Kidney (tissue), 22 donors: ENCODE measurements at places on chromosomes 5 and 9. TPM values are rescaled to one million over a fixed set of nuclear protein-coding genes. Genes with fewer than 3 reads are reported as not detected.

GRCh38 chr5:134236318-134236717, 10.4 kb upstream of the PPP2CA start:
- no peaks in the 10 kb centered on the region for H3K36me3 ChIP-seq
- H3K27me3 ChIP-seq: no peaks in the 10 kb centered on the region
- H3K27ac ChIP-seq: no peak overlapping the region

- DNase-seq: no peak
- no peaks in the 10 kb centered on the region for H3K27me3 ChIP-seq
- H3K36me3 ChIP-seq: no peaks in the 10 kb centered on the region
- no peaks in the 10 kb centered on the region for H3K4me1 ChIP-seq
- H3K4me3 ChIP-seq: no peak overlapping the region
These were observed 1072.6 kb upstream of the COX7C start for GRCh38 chr5:85545129-85545528.

- DNase-seq: no peak
- H3K4me1 ChIP-seq: no peaks in the 10 kb centered on the region
- no peaks in the 10 kb centered on the region for H3K36me3 ChIP-seq
- H3K27ac ChIP-seq: no peak overlapping the region
These were observed 188.9 kb downstream of the PDZD2 start for GRCh38 chr5:31827867-31828266.

DNA sequence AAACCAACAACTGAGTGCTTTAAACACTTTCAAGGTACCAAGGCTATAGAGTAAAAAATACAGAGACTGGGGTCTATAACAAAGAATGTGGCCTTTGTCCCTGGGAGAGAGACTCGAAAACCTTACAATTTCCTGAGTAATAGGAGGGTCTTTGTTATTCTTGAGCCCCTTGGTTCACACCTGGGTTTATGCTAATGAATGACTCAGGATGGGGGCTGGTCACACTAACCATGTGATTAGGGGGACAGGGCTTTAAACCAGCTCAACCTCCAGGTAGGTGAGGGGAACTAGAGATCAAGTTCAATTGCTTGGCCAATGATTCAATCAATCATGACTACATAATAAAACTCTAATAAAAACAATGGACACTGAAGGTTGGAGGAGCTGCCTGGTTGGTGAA, 50.2 kb downstream of the PLPP1 start:
- no peak overlapping the region for H3K27ac ChIP-seq
- H3K4me3 ChIP-seq: no peak overlapping the region
- no peaks in the 10 kb centered on the region for H3K27me3 ChIP-seq
- no peaks in the 10 kb centered on the region for H3K36me3 ChIP-seq
- H3K4me1 ChIP-seq: no peaks in the 10 kb centered on the region

DNA sequence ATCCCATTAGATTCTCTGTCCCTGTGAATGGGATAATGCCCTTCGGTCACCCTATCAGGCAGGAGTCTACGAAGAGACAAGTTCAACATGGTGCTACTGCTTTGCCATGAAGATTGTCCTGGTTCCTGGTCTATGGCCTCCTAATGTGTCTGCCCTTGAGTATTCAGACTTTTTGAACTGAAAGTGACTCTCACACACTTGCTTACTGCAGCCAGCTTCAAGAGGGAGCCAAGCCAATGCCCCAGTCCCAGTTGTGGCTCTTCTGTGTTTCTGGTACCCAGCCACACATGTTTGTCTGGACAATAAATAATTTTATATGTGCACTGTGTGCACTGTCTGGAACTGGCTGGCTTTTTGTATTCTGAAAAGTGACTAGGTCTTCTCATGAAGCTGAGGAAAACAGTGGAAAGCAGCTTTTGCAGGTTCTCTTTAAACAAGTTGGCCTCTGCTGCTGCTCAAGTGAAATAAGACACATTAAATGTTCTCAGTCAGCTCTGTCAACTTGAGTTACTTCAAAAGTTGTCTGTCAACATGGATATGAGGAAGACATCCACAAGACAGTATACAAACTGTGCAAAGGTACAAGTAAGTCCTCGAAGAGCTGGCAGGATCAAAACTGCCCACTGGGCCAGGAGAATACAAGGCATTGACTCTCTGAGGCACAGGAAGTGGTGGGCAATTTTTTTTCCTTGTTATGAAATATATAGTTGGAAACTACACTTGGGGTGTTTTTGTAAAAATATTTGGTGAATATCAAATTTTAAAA, 60.0 kb downstream of the ZNF608 start:
- no peak for DNase-seq
- no peaks in the 10 kb centered on the region for H3K36me3 ChIP-seq
- H3K4me1 ChIP-seq: no peaks in the 10 kb centered on the region
- no peak overlapping the region for H3K27ac ChIP-seq
- no peaks in the 10 kb centered on the region for H3K27me3 ChIP-seq

- no peak for DNase-seq
- H3K36me3 ChIP-seq: no peaks in the 10 kb centered on the region
- no peaks in the 10 kb centered on the region for H3K4me1 ChIP-seq
- H3K4me3 ChIP-seq: no peak overlapping the region
These were observed 97.4 kb upstream of the ITGA1 start for GRCh38 chr5:52690236-52690768.

The SLC1A3 gene
- 27.8 TPM for total RNA-seq

The SLC45A2 gene
- total RNA-seq: 0.22 TPM

The SPAAR gene
- total RNA-seq: 5.3 TPM
